ENCODE measurements at places on chromosomes 12 and 14.

- no peak for DNase-seq
Observed at GRCh38 chr12:120592121-120593049, 11.2 kb upstream of the POP5 start.

DNA sequence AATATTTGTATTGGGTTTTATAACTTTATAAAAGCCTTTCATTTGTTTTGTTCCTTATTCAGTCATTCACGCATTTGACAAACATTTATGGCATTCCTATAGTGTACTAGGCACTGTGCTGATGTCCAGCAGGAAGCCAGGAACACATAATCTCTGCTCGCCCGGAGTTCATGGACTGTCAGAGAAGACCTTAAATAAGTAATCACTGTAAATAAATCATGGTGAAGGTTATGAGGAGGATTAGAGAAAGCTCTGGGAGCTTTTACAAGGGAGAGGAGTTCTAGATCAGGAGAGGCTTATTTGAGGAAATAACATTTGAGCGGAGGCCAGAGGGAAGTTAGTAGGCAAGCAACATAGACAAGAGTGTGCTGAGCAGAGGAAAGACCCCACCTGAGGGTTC is 1.4 kb upstream of the RDH11 start:
- no peak for DNase-seq

- DNase-seq, result peak; percentile 51
Observed at GRCh38 chr14:93648440-93649168, 139.7 kb downstream of the PRIMA1 start.

DNA sequence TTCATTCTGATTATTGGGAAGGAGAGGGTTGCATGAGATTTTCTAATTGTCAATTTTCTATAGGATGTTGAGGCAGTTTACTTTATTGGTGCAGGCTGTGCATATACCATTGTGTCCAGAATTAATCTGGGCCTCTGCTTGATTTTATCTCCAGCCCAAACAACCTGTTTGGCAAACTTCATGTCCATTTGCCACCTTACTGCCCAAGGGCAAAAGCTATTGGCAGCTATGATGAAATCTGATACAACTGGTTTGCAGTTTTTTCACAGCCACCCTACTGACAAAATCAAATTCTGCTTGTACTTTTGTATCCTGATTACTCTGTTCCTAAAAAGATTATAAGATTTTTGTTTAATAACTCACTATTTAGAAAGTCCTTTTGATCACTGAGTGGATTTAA is 789.2 kb upstream of the FBXO33 start:
- DNase-seq, result no peak

DNA sequence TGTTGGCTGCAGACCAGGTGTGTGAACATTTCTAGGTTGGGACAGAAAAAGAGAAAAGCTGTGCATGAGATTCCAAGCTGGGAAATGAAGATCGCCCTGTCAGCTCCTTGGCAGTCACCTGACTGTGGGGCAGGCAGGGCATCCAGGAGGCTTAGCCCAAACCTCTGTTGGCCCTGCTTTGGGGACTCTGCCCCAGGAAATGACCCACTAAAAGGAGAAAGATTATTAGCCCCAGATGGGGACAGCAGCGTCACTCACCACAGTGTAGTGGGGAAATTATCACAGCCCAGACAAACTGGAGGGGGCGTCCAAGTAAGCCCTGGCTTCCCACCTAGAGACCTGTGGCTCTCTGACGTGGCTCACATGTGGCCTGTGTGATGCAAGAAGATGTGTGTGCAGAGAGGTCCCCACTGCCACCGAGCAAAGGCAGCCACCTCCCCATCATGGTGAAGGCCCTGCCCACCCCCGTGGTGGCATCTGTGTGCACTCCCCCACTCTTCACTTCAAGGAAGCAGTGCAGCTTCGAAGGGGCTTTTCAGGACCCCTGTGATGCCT is 39.1 kb downstream of the DIO3 start:
- no peak for DNase-seq

DNA sequence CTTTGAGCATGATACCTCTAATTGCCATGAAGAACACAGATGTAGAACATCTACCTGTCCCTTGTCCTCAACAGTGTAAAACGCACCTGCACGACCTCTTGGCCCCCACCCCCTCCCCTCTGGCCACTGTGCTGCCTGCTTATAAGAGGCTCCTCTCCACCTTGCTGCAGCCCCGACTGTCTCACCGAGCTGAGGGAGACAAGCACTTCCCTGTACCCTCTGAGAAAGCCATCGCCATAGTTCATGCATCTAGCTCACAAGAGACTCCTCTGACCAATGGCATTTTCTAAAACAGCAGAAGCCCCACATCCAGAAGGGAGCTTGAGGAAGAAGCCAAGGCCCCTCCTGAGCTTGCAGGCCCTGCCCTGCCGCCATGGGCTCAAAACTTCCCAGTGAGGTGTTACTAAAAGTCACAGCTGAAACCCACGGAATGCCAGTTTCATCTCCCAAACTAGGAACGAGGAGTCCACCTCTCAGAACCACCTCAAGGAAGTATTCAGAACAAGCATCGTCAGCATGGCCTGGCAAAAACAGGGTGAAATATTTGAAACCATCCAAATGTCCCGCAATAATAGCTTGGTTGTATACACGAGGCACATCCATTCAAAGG is 21.5 kb upstream of the ANO2 start:
- no peak for DNase-seq

- DNase-seq, result no peak
Observed at GRCh38 chr14:23028799-23029198, 5.9 kb downstream of the PSMB5 start.

DNA sequence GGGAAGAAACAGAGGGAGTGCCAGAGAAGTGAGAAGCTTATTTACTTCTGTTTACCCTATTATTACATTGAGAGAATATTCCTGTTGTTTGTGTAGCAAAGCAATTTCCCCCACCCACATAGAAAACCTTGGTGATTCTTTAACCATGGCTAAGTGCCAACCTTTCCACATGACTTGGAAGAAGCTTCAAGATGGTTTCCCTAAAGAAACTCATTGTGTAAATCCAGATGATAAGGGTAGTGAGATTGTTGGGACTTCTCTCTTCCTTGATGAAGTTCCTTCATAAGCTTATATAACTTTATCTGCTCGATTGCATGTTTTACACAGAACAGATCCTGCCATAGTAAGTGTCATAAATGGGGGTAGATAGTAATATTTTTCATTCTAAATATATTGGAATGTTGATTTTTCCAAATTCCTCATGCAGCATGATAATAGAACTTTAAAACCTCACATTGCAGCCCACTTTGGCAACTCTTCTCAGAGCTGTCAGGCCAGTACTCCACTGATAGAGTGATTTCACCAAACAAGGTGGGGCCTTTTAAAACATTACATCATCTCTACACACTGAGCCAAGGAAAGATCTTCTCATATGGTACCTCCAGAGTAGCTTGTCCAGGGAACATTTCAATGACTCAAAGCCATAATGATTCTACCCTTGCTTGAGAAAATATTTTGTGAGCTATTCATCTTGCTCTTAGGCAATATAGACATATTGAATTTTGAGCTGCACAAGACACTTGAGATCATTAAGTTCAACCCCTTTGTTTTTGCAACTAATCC is 47.8 kb upstream of the KIF21A start:
- DNase-seq, result no peak

GRCh38 chr12:57239587-57240065 is 10.1 kb downstream of the SHMT2 start:
- DNase-seq, result no peak

GRCh38 chr12:9960590-9960989 is 10.6 kb upstream of the CLEC12A start:
- no peak for DNase-seq

DNA sequence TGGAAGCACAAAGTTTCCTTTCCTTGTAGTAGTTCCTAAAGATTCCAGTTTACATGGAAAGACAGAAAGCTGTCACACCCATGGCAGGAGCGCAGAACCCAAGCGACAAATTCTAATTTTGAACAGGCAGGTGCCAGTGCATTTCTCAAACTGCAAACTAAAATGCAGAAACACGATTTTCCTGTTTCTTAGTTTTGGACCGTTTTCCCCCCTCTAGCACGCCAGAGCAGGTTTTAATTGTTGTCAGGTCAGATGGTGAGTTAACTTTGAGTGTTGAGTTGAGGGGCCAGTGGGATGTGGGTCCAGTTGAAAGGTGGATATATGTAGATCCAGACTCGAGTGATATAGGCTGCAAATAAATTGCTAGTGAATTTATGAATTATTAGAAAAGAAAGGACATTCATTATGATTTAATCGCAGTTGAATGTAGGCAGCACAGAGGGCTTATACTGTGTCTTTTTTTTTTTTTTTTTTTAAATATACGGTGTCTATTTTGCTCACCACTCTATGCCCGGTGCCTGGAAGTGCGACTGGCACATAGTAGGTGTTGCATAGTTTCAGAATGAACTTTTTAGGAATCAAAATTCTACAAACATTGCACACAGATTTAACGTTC is 909 bp upstream of the ETFBKMT start:
- DNase-seq, result no peak

DNA sequence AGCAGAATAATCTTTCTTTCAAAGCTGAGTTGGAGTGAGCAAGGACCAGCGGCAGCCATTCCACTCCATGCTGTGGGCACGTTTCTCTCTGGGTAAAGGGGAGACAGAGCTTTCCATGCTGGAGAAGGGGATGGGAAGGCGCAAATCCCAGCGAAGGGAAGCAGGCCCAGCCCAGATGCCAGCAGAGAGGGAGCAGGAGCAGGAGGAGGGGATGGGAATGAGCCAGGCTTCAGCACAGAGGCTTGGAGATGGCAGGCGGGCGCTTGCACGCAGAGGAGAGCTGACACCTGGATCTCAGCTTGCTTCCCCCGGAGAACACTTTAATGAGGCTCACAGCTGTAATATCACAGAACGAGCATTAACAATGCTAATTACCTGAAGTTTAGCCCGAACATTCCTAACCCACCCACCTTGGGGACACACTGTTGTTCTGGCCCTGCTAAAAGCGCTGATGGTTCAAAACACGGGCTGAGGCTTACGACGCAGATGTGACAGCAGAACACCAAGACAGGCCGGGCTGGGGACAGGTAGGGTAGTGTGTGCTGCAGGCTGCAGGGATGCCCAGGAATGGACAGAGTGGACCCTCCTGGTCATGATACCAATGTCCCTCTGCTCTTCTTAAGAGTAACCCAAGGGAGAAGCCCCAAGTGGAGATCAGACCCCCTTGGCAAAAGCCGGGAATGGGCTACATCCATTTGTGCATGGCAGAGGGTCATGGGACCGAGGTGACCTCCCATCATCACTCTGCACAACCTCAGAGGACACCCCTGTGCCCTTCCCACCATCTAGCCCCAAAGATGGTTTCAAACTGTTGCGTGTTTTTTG is 288.6 kb downstream of the DPF3 start:
- DNase-seq, result no peak

- DNase-seq, result no peak
Observed at GRCh38 chr14:30444451-30444850, 114.5 kb upstream of the G2E3 start.

DNA sequence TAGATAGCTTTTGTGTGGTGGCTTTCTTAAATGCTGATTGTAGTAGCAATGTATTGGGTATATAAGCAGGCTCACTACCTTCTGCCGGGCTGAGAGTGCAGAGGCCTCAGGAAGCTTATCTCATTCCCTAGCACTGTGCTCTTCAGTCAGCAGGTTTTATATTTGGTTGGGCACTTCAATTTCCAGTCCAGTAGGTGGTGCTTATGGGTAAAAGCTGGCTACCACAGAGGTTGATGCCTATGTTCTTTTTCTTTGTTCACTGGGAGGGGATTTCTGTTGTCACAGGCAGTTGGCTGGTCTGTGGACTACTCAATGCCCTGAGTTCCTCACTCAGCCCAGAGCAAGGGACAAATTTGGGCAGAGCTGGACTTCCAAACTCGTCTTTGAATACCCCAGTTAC is 43.0 kb upstream of the GLIPR1 start:
- DNase-seq, result peak; percentile 37

DNA sequence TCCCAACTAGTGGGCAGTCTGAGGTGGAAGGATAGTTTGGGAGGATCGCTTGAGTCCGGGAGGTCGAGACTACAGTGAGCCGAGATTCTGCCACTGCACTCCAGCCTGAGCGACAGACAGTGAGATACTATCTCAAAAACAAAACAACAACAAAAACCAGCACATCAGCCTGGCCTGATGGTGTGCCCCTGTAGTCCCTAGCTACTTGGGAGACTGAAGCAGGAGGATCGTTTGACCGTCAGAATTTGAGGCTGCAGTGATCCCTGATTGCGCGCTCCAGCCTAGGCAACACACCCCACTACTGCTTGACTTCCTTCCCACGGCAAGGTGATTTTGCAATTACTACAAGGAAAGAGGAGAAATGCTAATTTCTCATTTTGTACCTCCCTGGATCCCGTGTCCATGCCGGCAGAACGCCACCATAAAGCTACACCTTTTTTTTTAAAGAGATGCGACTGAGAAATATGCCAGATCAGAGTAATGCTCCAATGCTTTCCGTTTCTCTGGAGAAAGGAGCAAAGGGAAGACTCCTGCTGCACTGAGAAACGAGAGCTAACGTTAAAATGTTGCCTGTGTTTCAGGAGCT is 672 bp upstream of the SCFD1 start:
- DNase-seq, result peak; percentile 69

- DNase-seq, result no peak
Observed at GRCh38 chr14:34633742-34634141, 3.8 kb upstream of the SNX6 start.

DNA sequence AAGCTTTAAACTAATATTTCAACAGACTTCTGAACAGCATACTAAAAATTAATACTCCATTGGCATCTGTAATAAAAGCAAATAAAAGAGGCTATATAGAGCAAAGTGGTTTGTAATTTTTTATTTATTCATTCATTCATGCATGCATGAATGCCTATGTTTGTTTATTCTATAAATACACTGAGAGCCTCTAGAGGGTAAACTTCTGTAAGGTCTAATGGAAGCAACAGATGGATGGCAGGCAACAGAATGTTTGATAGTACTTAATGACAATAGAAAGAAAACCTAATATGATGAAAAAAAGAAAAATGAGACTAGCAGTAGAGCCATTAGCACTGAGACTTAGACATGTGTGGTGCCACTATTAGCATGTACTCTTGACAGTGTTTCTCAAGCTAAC is 253.1 kb downstream of the CCDC91 start:
- no peak for DNase-seq

DNA sequence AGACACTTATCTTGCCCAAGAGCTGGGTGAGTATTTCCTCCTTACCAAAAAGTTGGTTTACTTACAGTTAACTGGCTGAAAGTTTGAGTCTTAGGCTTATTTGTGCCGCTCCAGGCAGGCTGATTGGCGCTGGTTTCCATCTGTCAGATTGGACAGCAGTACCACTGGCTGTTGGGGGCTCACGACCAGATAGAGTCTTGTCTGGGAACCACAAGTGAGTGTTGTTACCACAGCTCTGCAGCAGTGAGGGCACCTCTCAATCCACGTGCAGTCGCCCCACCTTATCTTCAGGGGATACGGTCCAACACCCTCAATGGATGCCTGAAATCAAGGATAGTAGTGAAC is 58.9 kb downstream of the DDX51 start:
- DNase-seq, result no peak

- no peak for DNase-seq
Observed at GRCh38 chr12:123351349-123351748, 13.3 kb downstream of the SBNO1 start.

- DNase-seq, result no peak
Observed at GRCh38 chr12:117481470-117481869, 120.0 kb upstream of the NOS1 start.

All from ELF-1 (cell line).